ENCODE measurements at places on chromosomes 1 and 21.

DNA sequence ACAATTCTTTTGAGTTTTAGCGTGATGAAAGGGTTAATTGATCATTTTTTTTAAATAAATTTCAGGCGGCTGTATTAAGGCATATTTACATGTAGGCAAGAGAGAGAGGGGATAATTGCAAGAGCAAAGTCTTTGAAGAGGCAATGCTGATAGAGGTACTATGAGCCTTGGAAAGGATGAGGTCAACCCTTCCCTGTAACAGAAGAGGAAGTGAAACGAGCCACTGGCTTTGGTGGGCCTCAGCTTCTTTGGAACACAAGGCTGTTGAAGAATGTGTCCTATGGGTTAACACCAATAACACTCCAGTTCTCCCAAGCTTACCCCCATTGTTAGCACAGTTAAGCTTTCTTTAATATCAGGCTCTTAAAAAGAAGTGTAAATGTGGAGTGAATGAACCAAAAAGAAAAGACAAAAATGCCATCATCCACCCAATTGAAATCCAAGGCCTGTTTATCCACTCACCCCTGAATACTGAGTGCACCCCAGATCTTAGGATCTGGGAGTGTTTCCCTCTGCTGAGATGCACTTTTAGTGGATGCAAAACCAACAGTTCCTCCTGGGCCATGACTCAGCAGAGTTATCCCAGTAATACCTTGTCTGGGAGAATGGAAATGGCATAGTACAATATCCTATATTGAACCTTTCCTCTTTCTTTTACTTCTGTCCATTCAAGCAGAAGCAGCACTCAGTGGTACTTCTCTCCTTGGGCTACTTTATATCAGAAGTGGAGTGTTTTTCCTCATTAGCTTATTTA lies 216.4 kb downstream of the SLC44A5 start:
- no peak for DNase-seq

GRCh38 chr1:185483664-185484450 lies 166.8 kb upstream of the IVNS1ABP start:
- no peak for DNase-seq

DNA sequence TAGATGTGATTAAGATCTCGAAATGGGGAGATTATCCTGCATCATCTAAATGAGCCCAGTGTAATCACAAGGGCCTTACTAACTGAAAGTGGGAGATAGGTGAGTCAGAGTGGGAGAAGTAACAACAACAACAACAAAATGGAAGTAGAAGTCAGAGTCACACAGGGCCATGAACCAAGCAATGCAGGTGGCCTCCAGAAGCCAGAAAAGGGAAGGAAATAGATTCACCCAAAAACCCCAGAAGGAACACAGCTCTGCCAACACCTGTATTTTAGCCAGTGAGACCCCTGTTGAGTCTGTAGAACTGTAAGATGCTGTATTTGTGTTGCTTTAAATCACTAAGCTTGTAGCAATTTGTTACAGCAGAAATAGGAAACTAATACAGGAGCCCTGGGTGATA lies 4.1 kb downstream of the TAGLN2 start:
- DNase-seq = peak; percentile 68

GRCh38 chr1:95035536-95035935 lies 37.2 kb downstream of the ALG14 start:
- DNase-seq = no peak

DNA sequence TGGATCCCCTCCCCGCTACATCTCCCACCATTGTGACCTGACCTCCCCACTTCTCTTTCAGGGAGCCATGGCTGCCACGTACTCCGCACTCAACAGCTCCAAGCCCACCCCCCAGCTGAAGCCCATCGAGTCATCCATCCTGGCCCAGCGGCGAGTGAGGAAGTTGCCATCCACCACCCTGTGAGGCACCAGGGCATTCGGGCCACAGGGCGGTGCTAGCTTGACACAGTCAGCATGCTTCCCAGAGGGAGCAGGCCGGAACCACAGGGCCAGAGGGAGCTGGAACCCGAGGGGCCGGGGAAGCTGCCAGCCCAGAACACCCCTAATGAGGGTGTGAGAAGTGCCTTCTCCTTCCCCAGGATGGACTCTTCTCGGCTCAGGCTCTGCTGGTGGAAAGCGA lies 44.5 kb downstream of the RPS6KA1 start:
- no peak for DNase-seq

- no peak for DNase-seq
These were observed 37.9 kb downstream of the IL12RB2 start for GRCh38 chr1:67345556-67345955.

- DNase-seq = no peak
These were observed 16.8 kb downstream of the LAMC1 start for GRCh38 chr1:183039985-183040447.

DNA sequence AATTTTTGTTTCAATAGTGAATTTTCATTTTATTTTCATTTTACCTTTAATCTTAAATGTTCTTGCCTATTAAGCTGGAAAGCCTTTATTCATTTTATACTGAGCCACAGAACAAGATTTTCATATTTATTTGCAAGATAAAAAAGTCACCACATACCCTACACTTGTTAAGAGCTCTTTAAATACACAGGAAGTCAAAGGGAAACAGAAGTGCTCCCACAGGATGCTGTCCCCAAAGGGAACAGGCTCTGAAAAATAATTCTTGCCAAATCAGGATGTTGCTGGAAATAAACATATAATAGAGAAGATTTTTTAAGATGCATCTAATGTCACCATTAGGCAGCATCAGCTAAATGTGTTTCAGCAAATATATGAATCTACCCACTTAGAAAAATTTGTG lies 113.6 kb downstream of the VAV3 start:
- DNase-seq = no peak

GRCh38 chr1:209576392-209577197 lies 6.9 kb upstream of the CAMK1G start:
- DNase-seq = peak; percentile 75

- DNase-seq = no peak
These were observed 246.8 kb downstream of the LMO4 start for GRCh38 chr1:87575528-87575927.

DNA sequence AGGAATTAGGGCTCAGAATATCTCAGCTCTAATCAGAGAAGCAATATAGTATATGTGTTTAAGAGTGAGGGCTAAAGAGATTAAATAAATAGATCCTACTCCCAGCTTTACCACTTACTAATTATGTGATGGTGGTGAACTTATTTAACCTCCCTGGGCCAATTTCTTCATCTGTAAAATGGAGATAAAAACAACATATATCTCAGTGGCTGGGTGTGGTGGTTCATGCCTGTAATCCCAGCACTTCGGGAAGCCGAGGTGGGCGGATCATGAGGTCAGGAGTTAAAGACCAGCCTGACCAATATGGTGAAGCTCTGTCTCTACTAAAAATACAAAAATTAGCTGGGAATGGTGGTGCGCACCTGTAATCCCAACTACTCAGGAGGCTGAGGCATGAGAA lies 135.2 kb downstream of the SLC44A5 start:
- no peak for DNase-seq

GRCh38 chr21:23960769-23961168 lies 1646.5 kb downstream of the MRPL39 start:
- DNase-seq = no peak
